ENCODE measurements at places on chromosomes 12 and 14. TPM values are rescaled to one million over a fixed set of nuclear protein-coding genes. Genes with fewer than 3 reads are reported as not detected.

CLMN gene
- 2.8 TPM for total RNA-seq

ASCL1 gene
- total RNA-seq, result not detected

PCED1B gene
- total RNA-seq, result 41.4 TPM

CLEC4C gene
- not detected for total RNA-seq

BEGAIN gene
- total RNA-seq, result 1.5 TPM

CSRP2 gene
- not detected for total RNA-seq

FSCB gene
- not detected for total RNA-seq

CCDC38 gene
- total RNA-seq, result not detected

SMAGP gene
- 3.9 TPM for total RNA-seq

NOXRED1 gene
- 0.32 TPM for total RNA-seq

All from naive thymus-derived CD4-positive, alpha-beta T cell (primary cell).